Vagina (tissue), 2 donors: ENCODE measurements at places on chromosomes 7 and 10. TPM values are rescaled to one million over a fixed set of nuclear protein-coding genes. Genes with fewer than 3 reads are reported as not detected.

DNA sequence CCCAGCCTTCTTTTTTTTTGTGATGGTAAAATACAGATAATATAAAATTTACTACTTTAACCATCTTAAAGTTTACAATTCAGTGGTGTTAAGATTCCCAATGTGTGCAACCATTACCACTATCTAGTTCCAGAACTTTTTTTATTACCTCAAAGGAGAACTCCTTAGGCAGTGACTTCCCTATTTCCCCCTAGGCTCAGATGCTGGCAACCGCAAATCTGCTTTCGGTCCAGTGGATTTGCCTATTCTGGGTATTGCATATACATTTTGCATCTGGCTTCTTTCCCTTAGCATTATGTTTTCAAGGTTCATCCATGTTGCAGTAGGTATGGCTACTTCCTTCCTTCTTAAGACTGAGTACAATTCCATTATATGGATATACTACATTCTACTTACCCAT is 56.5 kb downstream of the AFAP1L2 start:
- DNase-seq, result no peak

GRCh38 chr7:79182283-79182682 is 271.2 kb downstream of the MAGI2 start:
- DNase-seq, result no peak

DNA sequence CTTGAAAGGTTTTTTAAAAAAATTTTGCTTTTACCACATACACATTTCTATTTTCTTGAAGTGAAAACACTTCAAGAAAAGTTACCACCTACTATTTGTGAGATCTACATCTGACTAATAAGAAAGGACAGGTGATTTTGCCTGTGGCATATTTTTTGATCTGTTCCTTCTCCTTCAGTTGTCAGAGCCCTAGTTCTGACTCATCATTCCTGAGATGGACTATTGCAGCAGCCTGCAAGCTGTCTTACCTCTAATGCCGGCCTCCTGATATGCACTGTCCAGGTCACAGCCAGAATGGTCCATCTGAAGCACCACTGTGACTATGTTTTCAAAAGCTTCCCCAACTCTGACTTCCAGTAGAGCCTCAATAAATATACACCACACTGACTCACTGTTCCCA is 28.2 kb upstream of the ANK3 start:
- no peak for DNase-seq

DNA sequence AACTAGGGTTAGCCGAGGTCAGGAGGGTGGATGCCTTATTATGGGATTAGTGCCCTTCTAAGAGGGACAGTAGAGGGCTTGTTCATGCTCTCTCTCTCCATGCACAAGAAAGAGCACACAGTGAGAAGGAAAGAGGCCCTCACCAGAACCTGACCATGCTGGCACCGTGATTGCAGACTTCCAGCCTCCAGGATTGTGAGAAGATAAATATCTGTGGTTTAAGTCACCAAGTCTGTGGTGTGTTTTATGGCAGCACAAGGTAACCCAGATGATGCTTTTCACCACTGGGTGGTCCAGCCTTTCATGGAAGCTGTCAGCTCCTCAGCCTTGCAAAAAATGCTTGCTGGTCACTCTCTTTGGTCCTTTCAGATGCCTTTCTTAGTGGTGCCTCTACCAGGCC is 175.9 kb downstream of the ANKRD30A start:
- DNase-seq, result no peak

DNA sequence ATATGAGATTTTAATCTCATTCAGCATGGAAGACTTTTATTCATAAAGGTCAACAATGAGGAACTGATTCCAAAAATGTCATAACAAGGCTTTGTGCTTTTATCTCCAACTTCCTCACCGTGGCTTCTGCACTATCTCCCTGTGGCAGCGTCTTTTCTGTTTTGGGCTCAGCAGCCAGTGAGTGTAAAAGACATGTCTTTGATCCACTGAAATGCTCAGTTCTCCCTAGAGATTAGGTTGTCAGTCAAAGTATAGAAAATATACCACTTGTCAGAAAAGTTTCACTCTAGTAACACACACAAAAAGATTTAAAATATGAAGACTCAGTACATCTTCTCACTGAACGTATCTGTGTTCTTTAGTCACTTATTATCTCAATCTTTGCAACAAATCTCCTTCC is 901.8 kb upstream of the ZWINT start:
- DNase-seq, result no peak

DNA sequence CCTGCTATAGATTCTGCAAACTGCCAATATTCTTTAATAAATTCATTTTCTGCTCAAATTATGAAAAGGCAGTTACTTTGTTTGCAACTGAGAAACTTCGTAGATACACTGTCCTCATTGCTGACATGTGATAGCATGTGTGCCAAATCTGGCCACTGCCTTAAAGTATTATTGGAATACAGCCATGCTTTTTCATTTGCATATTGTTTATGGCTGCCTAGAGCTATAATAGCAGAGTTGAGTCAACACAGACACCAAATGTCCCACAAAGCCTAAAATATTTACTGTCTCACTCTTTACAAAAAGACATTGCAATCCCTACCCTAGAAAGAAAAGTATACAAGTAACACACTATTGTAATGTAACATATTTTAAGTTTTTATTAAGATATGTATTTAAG is 647.4 kb downstream of the XPNPEP1 start:
- no peak for DNase-seq

GRCh38 chr7:87345962-87346371 is 503 bp downstream of the CROT start:
- no peak for DNase-seq

FBXW4 gene
- 49.6 TPM for total RNA-seq

FGFBP3 gene
- total RNA-seq, result 0.74 TPM

NACAD gene
- 9.6 TPM for total RNA-seq

COBL gene
- total RNA-seq, result 9.3 TPM

CPXM2 gene
- total RNA-seq, result 18.9 TPM

ANKRD22 gene
- total RNA-seq, result 4.4 TPM

PPP1R17 gene
- total RNA-seq, result not detected

GBX1 gene
- total RNA-seq, result not detected
